Pancreas (tissue), 10 donors: ENCODE measurements at places on chromosomes 13 and 19. TPM values are rescaled to one million over a fixed set of nuclear protein-coding genes. Genes with fewer than 3 reads are reported as not detected.

- H3K27ac ChIP-seq: no peak overlapping the region
- no peaks in the 10 kb centered on the region for H3K27me3 ChIP-seq
- no peaks in the 10 kb centered on the region for H3K36me3 ChIP-seq
- H3K4me3 ChIP-seq: no peak overlapping the region
Observed at GRCh38 chr19:45817010-45817724, 2.1 kb upstream of the RSPH6A start.

DNA sequence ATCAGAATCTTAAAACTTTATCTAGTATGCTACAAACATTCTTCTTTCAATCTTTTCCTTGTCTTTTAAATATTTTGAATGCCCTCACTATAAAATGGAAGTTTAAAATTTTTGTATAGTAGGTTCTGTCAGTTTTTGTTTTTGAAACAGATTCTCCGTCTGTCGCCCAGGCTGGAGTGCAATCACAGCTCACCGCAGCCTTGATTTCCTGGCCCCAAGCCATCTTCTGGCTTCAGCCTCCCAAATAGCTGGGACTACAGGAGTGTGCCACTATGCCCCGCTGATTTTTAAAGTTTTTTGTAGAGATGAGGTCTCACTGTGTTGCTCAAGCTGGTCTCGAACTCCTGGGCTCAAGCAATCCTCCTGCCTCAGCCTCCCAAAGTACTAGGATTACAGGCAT, 20.7 kb downstream of the PHF11 start:
- no peak overlapping the region for H3K4me3 ChIP-seq
- H3K36me3 ChIP-seq: no peaks in the 10 kb centered on the region
- H3K4me1 ChIP-seq: no peaks in the 10 kb centered on the region
- DNase-seq: no peak
- H3K27me3 ChIP-seq: no peaks in the 10 kb centered on the region

DNA sequence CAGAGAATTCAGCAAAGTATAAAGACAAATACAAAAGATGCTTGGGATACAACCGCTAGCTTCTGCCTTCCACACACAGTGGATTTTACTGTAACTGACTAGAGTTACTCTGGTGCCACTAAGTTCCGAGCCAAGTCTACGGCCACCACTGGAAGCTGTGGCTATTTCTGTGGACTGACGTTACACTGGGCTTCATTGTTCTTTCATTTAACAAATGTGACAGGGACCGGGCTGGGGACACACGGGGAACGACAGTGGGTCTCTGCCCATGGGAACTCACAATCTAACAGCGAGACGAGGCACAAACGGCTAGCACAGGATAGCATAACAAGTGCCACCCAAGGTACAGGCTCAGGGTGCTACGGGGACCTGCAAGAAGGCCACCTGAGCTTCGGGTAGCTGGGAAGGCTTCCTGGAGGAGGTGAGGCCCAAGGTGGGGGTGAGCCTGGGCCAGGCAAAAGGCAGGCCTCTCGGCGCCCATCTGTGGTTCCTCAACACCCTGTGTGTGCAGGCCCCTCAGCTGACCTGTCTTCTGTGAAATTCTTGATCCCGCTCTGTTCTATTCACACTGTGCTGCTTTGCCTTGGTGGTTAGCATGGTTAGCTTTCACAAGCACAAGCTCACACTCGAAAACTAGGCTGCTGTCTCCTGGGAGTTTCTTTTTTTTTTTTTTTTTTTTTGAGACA, 10.3 kb upstream of the IL4I1 start:
- H3K4me1 ChIP-seq: no peaks in the 10 kb centered on the region
- no peaks in the 10 kb centered on the region for H3K36me3 ChIP-seq
- no peak overlapping the region for H3K27ac ChIP-seq
- H3K4me3 ChIP-seq: no peak overlapping the region
- no peaks in the 10 kb centered on the region for H3K27me3 ChIP-seq
- no peak for DNase-seq

- H3K4me1 ChIP-seq: no peaks in the 10 kb centered on the region
- no peaks in the 10 kb centered on the region for H3K27me3 ChIP-seq
- no peaks in the 10 kb centered on the region for H3K36me3 ChIP-seq
- H3K4me3 ChIP-seq: no peak overlapping the region
- no peak overlapping the region for H3K27ac ChIP-seq
- DNase-seq: no peak
Observed at GRCh38 chr13:39110518-39111097, 72.4 kb downstream of the NHLRC3 start.

GRCh38 chr19:33715462-33715861, 81.2 kb upstream of the KCTD15 start:
- H3K27me3 ChIP-seq: no peaks in the 10 kb centered on the region
- no peak for DNase-seq
- H3K27ac ChIP-seq: no peak overlapping the region
- no peaks in the 10 kb centered on the region for H3K36me3 ChIP-seq

DNA sequence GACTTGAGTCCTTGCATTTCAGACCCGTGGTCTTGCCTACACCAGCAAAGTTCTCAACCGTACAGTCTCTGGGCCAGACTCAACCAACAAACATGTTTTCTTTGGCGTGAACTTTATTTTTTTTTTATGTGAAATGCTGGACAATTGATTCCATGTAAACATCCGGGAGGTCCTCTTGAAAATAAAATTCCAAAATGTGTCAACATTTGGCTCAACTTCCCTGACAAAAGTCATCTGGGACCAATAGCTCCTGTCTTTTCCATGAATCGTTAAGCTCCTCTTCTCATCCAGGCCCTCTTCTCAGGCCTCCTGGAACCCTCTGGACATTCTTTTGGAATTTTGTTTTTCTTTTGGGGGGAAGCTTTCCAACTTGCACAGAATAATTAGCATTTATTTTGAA, 2.7 kb downstream of the ALDH16A1 start:
- H3K36me3 ChIP-seq: no peaks in the 10 kb centered on the region
- DNase-seq: no peak
- H3K27me3 ChIP-seq: no peaks in the 10 kb centered on the region
- H3K4me3 ChIP-seq: no peak overlapping the region
- no peak overlapping the region for H3K27ac ChIP-seq

- H3K36me3 ChIP-seq: no peaks in the 10 kb centered on the region
- no peak overlapping the region for H3K27ac ChIP-seq
- H3K4me3 ChIP-seq: no peak overlapping the region
- no peak for DNase-seq
- H3K4me1 ChIP-seq: no peaks in the 10 kb centered on the region
Observed at GRCh38 chr13:33860526-33860925, 42.6 kb downstream of the RFC3 start.

DNA sequence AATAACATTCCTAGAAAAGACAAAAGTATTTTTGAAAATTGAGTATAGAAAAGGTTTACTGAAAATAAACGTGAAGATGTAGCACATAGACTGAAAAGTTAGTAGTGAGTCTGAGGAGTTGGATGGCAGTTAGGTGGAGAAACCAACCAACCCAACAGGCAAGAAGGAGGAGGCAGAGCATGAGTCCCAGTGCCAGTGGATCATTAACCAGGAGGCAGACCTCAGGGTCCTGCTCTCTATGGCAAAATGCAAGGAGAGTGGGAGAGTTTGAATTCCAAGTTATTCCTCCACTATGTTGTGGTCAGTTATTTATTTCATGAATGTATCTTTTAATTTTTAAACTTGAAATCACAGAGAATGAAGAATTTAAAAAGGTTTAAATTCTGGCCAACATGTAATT, 446.4 kb downstream of the GPC6 start:
- no peak for DNase-seq
- H3K27ac ChIP-seq: no peak overlapping the region
- no peak overlapping the region for H3K4me3 ChIP-seq
- H3K36me3 ChIP-seq: no peaks in the 10 kb centered on the region
- H3K4me1 ChIP-seq: no peaks in the 10 kb centered on the region

ZNF784 gene
- total RNA-seq: 4.7 TPM

SCEL gene
- total RNA-seq: 0.04 TPM

CCDC8 gene
- 11.9 TPM for total RNA-seq

CEACAM16 gene
- 1.0 TPM for total RNA-seq

CERS1 gene
- total RNA-seq: 0.75 TPM

CEACAM3 gene
- 0.61 TPM for total RNA-seq

ZNF358 gene
- 22.9 TPM for total RNA-seq
